Activated CD8-positive, alpha-beta memory T cell treated with anti-CD3 and anti-CD28 coated beads, Interleukin-2, amount 50 U/mL, for 4 hours (primary cell): ENCODE measurements at places on chromosomes 12 and 14.
A peak's percentile ranks its signal among the peaks of the same experiment; 100 is the strongest.

DNA sequence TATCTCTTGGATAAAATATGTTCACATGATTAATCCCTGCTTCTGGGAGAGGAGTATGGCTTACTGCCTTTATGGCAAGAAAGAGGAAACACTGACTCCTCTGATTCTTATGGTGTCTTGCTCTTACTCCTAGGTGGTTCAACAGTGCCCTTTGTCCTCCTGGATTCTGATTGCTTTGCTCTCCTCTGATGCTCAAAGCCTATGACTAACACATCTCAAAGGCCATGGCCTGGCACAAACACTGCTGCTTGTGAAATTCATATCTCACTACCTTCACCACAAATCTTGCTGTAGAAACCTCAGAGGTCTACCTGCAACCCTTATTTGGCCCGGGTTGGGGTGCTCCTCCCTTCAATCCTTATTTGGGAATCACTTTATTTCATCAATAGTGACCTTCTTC lies 217.2 kb downstream of the C12orf50 start:
- DNase-seq = no peak

DNA sequence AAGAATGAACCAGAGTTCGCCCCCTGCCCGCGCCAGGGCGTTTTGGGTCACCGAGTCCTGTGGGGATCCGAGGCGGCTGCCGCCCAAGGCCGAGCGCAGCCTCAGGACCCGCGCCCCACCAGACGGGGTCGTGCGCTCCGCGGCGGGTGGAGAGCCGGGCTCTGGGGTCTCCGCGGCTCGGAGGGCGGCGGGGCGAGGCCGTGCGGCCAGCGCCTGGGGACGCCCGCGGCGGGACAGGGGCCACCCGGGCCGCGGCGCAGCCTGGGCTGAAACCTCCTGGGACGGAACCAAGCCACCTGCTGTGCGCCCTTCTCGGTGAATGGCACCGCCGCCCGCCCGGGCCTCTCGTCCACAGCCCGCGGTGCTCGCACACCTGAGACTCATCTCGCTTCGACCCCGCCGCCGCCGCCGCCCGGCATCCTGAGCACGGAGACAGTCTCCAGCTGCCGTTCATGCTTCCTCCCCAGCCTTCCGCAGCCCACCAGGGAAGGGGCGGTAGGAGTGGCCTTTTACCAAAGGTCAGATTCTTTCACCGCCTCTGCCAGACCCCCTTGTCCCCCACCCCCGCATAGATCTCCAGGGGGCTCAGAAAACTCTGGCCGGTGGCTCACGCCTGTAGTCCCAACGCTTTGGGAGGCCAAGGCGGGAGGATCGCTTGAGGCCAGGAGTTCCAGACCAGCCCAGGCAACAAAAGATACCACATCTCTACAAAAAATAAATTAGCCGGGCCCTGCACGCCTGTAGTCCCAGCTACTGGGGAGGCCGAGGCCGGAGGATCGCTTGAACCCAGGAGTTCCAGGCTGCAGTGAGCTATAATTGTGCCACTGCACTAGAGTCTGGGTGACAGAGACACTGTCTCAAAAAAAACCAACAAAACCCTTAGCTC lies 901 bp downstream of the B3GNT4 start:
- peak; percentile 43 for DNase-seq

DNA sequence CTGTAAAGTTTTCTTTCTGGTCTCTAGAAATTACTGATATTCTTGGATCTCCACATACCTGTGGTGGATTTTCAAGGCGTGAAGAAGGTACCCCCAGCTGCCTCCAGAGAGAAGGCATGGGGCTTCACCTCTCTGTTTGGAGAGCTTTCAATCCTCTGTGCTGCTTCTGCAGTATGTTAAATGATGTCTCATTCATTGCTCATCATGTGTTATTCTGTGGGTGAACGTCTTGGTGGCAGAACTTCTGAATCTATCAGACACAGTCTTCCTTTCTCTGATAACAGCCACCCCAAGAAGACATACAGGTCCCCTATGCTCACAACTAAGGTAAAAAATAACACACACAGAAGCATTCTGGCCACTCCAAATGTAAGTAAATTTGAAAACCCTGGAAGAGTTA lies 221.3 kb upstream of the TMEM260 start:
- DNase-seq = no peak

DNA sequence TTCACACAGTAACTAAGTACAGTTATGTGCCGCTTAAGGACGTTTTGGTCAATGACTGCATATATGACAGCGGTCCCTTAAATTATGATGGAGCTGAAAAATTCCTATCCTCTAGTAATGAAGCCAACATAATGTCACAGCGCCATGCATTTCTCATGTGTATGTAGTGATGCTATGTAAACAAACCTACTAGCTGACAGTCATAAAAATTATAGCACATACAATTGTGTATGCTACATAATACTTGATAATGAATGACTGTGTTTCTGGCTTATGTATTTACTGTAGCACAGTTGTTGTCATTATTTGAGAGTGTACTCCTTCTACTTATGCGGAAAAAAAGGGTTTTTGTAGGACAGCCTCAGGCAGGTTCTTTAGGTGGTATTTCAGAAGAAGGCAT lies 99.7 kb downstream of the DACT1 start:
- no peak for DNase-seq

GRCh38 chr12:18908191-18908590 lies 170.3 kb downstream of the CAPZA3 start:
- no peak for DNase-seq

DNA sequence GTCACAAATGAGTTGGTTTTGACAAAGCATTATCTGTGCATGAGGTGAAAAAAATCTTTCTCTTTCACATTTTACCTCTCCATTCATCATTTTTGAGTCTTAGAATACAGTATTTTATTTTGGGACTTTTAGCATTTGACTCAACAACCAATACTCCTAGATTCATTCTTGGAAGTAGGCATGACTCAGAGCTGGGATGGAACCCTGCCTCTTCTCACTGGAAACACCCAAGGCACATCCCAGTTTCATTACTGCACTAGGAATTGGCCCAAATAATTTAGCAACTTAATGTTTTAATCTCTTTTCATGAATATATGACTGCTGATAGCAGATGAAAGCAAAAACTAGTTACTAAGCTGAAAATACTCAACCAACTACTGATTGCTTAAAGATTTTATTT lies 3.3 kb upstream of the PDZRN4 start:
- no peak for DNase-seq
